ENCODE measurements at places on chromosomes 4 and X.

DNA sequence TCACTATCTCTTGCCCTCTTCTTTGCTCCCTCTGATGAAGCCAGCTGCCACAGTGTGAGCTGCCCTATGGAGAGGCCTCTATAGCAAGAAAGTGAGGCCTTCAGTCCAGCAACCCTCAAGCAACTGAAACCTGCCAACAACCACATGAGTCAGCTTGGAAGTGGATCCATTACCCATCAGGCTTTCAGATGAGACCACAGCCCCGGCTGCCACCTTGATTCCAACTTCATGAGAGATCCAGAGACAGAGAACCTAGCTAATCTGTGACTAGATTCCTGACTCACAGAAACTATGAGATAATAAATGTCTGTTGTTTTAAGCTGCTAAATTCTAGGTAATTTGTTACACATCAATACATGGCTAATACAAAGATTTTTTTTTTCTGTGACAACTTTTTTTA is 20.4 kb upstream of the WAS start:
- DNase-seq: no peak

DNA sequence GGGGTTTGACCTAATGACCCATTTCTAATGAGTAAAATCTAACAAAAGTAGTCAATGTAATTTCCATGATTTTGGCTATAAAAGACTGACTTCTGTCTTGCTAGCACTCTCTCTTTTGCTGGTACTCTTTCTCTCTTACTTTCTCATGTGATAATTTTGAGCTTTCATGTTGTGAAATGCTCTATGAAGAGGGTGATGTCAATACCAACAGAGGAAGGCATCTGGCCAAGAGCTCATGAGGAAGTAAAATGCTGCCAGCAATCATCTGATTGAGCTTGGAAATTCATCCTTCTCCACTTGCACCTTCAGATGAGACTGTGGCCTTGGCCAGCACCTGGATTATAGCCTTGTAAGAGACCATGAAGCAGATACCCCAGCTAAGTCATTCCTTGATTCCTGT is 347.7 kb downstream of the HS3ST1 start:
- DNase-seq: no peak

- no peak for DNase-seq
These were observed 32.0 kb upstream of the MTMR8 start for GRCh38 chrX:64427281-64427680.

DNA sequence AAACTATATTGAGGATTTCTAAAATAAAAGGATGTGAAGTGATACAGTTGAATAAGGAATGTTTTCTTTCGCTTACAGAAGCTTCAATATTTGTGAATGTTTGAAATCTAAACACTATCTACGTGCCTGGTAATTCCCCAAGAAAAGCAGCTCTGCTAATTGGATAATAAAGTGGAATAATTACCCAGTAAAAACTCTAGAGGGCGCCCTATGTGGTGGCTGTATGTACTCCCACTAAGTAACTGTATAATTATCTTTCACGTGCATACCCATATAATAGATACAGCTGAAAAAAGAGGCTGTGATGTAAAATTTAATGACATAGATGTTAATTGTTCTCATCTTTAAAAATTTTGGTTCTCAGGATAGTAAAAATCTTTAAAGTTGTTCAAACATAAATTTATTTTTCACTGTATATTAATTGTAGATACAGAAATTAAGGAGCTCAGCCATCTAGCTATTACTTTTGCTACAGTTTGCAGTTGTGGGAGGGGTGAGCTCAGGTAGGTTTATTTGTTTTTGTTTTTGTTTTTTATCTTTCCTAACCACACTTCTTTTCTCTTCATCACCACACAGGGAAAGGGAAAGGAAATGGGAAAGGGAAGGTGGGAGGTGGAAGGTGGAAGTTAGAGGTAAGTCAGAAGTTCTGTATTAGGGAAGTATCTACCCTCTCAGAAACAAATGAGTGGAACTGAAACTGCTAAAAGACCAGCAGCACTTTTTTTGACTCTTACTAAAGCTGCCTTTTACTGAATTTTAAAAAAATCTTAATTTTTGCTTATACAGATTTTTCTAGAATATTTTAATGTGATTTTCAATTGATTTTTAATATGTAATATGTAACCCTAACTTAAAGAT is 151.7 kb upstream of the RPS6KA6 start:
- no peak for DNase-seq

DNA sequence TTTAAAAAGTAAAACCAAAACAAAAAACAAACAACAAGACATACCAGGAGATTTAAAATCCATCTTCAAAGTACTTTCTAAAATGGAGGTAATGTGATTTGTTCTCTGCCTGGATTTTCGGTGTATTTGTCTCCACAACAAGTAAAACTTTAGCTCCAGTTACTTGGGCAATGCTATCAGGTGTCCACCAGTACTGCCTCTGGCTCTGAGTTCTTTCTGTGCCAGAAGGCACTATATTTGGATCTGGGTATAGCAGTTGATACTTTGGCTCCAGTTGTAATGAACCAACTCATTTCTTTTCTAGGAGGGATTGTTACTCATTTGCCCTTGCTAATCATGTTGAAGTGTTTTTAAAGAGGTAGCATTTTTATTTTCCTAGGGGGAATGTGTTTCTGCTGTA is 9.5 kb upstream of the PDLIM5 start:
- no peak for DNase-seq

- DNase-seq: no peak
These were observed 5.9 kb upstream of the PLAC1 start for GRCh38 chrX:134664202-134664601.

DNA sequence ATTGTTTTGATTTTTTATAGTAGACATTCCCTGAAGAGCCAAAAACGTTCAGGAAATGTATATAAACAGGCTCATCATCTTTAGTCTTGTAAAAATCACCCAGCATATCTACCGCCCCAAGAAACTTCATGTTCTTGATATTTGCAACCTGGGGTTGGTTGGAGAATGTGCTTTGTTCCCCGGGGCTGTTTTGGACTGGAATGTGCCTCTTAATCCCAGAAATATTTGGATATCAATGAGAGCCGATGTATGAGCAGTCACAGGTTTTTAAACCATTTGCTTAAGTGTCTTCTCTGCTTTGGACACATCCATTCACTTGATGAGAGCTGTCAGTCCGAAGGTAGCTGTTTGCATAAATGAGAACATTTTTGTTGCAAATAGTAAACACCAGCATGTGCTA is 449.7 kb downstream of the PCDH7 start:
- no peak for DNase-seq

GRCh38 chrX:107741404-107741790 is 34.2 kb downstream of the TSC22D3 start:
- no peak for DNase-seq

- no peak for DNase-seq
These were observed 264.6 kb upstream of the CLNK start for GRCh38 chr4:10949039-10949733.

DNA sequence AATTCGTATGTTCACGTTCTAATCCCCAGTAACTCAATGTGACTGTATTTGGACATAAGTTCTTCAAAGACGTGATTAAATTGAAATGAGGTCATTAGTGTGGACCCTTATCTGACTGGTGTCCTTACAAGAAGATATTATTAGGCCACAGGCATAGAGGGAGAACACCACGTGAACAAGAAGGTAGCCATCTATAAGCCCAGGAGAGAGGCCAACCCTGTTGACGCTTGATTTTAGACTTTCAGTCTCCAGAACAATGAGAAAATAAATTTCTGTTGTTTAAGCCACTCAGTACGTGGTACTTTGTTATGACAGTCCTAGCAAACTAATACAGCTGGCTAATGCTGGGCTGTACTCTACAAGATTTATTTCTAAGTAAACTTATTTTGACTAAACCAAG is 1.5 kb upstream of the EIF1AX start:
- no peak for DNase-seq

GRCh38 chr4:110484767-110485166 is 8.8 kb downstream of the ENPEP start:
- no peak for DNase-seq

DNA sequence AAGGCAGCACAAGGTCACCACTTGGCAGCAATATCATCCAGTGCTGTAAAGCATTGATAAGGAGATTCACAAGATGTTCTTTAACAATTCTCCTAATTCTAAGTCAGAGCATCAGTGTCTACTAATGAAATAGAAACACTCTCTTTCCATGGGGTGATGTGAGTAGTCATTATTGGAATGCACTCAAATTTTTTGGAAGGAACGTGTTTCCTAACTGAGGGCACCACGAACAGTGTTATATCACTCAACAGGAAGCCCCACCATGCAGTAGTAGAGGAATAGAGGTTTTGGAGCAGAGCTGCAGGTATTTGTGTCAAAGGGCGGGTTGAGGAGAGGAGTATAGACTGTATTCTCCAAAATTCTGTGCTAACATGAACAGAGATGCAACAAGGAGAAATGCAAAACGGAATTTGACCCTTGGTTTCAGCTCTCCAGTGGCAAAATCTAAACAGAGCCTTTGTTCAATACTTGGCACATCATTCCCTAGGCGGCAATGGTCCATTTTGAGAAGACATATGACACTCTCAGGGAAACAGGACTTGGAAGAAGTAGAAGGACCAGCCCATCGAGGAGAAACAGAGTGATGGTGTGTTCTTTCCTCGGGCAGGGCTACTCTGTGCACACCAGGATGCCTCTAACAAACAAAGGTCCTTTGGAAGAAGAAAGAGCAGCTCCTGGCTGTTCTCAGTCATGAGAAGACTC is 98.9 kb downstream of the CPEB2 start:
- DNase-seq: no peak

DNA sequence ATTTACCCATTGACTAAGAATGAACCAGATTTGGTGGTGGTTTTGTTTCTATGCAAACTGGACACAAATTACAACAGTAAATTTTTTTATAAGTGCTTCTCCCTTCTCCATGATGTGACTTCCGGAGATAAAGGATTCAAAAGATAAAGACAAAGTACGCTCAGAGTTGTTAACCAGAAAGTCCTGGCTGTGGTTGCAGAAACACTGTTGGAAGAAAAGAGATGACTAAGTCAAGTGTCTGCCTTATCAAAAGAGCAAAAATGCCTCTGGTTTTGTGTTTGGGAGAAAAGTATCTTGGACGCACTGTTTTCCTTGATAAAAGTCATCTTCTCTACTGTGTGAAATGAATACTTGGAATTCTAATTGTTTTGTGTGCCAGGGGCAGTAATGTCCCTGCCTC is 213.4 kb downstream of the GC start:
- no peak for DNase-seq
